ENCODE measurements at places on chromosomes 6 and 20. TPM values are rescaled to one million over a fixed set of nuclear protein-coding genes. Genes with fewer than 3 reads are reported as not detected.

Gene UBD
- 1.6 TPM for total RNA-seq

Gene PNLDC1
- 0.75 TPM for total RNA-seq

Gene OPRM1
- total RNA-seq, result not detected

Gene RUNX2
- total RNA-seq, result 9.3 TPM

Gene APOM
- 3.7 TPM for total RNA-seq

Gene PGC
- total RNA-seq, result not detected

Gene MYCT1
- not detected for total RNA-seq

Gene SLC22A16
- not detected for total RNA-seq

Gene C2
- 0.80 TPM for total RNA-seq

Gene PAX1
- total RNA-seq, result not detected

Gene TFAP2B
- not detected for total RNA-seq

Gene C20orf144
- total RNA-seq, result 0.53 TPM

Gene HLA-G
- 0.85 TPM for total RNA-seq

Gene NUS1
- 32.9 TPM for total RNA-seq

Gene LY6G5B
- total RNA-seq, result 25.0 TPM

Gene CCDC170
- total RNA-seq, result not detected

Gene SLPI
- total RNA-seq, result not detected

Gene NHLRC1
- not detected for total RNA-seq

Gene RSPO4
- not detected for total RNA-seq

Gene CLIC5
- total RNA-seq, result 7.3 TPM

Gene WFDC8
- total RNA-seq, result not detected

Gene CYP39A1
- total RNA-seq, result not detected

Gene HLA-DQB2
- 2.9 TPM for total RNA-seq

Gene OPN5
- total RNA-seq, result not detected

Gene OPRL1
- 0.75 TPM for total RNA-seq

Gene APCDD1L
- not detected for total RNA-seq

Gene TSBP1
- total RNA-seq, result not detected

Gene KCNG1
- not detected for total RNA-seq

Gene NKAIN2
- not detected for total RNA-seq

Gene VTA1
- 31.7 TPM for total RNA-seq

Gene AVP
- not detected for total RNA-seq

Gene ASIP
- not detected for total RNA-seq

Gene BCAS1
- 0.14 TPM for total RNA-seq

Gene KCNK16
- total RNA-seq, result not detected

Data from activated CD8-positive, alpha-beta memory T cell treated with anti-CD3 and anti-CD28 coated beads, Interleukin-2, amount 10 ng/mL, durations not matched to agents 7 days and 5 days (primary cell).